T follicular helper cell (primary cell): ENCODE measurements at places on chromosomes 2 and 18.
A peak's percentile ranks its signal among the peaks of the same experiment; 100 is the strongest.

GRCh38 chr18:7609617-7610016 lies 42.5 kb downstream of the PTPRM start:
- no peak for DNase-seq

DNA sequence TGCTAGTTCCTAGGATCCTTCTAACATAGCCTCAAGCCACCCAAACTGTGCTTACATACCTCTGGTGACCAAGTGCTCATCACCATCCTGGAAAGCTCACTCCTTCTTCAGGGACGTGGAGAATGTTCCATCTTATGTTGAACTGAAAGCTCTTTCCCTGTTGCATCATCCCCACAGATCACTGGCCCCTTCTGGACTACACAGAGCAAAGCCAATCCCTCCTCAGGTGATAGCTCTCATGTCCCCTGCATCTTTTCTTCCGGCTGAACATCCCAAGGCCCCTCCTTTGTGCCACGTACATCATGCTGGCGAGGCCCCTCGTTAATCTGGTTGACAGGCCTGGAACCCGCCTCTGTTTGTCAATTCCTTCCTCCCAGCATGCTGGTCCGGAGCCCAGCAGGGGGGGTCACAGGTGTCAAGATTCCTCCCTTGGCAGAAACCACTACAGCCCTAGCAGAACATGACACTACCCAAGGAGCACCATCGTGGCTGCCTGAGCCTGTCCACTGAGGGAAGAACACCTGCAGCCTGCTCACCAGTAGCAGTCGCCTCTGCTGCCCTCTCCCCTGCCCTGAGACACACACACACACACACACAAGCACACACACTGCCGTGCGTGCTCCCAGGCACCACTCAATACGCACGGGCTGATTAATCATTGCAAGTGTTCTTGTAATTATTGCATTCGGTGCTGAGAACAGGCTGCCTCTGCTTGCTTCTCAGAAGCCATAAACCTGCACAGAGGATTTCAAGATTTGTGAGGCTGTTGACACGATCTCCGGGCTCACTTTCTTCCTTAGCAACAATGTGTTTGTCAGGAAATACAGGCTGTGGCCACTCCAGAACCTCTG lies 6.3 kb upstream of the KCNK3 start:
- no peak for DNase-seq

- DNase-seq, result no peak
Measured at GRCh38 chr2:53985646-53986045, 14.9 kb upstream of the PSME4 start.

- DNase-seq, result no peak
Measured at GRCh38 chr2:97011977-97012569, 25.7 kb upstream of the FAM178B start.

DNA sequence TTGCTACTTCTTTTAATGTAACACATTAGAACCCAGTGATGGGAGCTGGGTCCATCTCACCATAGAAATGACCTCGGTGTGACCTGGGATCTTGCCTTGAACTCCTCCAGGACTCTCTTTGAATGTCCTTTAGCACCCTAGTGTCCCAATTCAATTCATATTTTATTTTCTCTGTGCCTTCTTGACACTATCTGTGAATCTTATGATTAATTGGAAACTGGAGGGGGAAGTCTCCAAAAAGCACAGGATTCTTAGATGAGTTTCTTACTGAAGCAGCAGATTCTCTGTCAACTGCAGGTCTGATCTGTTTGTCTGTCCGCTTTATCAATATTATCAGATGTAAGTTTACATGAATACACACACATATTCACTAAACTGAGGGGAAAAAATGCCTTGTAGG lies 470 bp downstream of the DHRS9 start:
- no peak for DNase-seq

GRCh38 chr18:69758458-69758857 lies 189.2 kb downstream of the CD226 start:
- no peak for DNase-seq

GRCh38 chr2:38190542-38191218 lies 114.7 kb upstream of the CYP1B1 start:
- no peak for DNase-seq

DNA sequence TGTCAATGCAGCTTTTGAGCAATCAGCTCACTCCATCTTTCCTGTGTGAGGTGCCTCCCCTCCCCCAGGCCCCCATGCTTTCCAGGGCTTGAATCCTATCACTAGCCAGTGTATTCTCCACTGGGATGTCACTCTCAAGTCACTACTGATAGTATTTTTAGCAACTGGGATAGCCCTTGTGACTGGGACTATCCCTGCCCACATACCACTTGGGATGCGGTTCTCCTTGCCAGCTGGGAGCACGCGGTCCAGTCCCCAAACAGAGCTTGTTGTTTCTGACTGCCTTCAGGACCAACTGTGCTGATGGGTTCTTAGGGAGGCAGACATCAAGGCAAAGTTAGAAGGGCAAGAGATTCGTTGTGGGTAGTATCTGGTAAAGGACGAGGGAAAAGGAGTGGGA lies 134.9 kb downstream of the FAM161A start:
- DNase-seq, result no peak

- no peak for DNase-seq
Measured at GRCh38 chr18:77133835-77134496, 1.4 kb upstream of the MBP start.

- no peak for DNase-seq
Measured at GRCh38 chr2:179558010-179558934, 293.6 kb upstream of the SESTD1 start.

DNA sequence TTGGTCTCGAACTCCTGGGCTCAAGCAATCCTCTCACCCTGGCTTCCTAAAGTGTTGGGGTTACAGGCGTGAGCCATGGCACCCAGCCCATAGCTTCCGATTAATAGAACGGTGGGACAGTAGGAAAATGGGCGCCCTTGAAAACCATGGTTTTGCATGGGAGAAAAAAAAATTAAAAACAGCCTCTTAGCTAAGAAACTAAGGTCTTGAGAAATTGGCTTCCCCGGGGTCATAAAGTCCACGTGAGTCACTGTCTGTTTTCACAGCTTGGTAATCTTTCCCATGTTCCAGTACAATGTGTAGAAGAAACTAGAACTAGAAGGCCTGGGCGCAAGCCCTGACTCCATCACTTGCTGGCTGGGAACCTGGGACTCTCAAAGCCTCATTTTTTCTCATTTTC lies 20.7 kb downstream of the B3GNT2 start:
- DNase-seq, result no peak

DNA sequence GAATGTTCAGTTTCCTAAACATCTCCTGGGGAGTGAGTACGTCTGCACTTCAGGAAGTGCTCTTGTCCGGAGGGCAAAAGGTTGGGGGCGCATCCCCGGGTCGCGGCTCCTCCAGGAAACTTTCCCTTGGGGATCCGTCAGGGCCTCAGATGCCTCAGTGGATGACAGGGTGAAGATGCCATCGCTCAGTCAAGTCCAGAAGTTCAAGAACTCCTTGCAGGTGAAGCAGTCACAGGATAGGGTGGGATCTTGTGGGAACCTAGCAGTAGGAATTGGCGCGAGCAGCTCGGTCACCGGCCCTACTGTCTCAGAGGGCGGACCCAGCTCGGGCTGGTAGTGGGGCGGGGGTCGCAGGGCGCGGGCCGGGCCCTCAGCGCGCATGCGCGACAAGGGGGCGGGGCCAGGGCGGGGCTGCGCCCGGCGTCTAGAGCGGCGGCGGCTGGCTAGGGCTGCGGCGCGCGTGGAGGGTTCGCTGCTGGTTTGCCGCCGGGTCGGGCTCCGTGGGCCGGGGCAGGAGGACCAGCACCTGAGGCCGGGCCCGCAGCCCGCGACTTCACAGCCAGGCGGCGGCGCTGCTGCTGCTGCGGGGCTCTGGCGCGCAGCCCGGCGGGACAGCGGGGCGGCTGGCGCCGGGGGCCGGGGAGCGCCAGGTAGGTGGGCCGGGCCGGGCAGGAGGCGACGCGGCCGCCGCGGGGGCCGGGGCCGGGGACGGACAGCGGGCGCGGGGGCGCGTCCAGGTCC lies at the start of gene INPP4A:
INPP4A (plus strand) TSS at position 423 of the 741 bp plus-strand sequence. CDS start 75,191 bp downstream, outside the sequence.
- DNase-seq, result peak; percentile 68

DNA sequence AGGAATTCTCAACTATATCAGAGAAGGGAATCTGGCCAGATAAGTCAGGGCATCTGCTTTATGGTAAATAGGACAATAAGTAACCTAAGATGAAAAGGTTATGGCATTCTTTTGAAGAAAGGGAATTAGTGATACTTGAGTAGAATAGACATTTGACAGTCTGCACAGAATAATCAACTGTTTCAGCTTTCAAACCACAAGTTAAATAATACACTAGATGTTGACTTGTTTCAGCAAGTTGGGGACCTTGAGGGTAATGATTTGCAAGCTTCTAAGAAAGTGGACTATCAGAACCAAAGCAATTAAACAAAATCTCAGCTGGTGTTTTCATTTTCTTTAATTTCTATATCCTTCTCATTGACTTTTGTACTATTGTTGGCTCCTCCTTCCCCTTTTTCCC lies 54.5 kb downstream of the SLC39A10 start:
- DNase-seq, result no peak

- DNase-seq, result no peak
Measured at GRCh38 chr2:135899567-135899966, 23.3 kb upstream of the MCM6 start.

DNA sequence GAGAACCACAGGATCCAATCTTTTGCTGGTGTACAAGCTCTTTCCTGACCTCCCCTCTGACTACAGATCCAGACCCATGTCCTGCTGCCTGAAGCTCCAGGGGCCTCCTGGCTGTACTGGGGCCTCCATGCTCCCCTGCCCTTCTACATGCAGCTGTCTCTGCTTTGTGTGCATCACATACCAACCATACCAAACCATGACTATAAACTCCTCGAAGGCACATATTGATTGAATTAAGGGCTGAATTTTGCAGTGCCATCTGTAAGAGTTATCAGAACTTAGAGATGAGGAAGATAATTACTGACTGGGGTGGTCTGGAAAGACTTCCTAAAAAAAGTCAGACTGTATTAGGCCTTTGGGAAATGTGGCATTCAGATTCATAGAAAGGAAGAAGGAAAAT lies 139.9 kb upstream of the CXCR4 start:
- no peak for DNase-seq

DNA sequence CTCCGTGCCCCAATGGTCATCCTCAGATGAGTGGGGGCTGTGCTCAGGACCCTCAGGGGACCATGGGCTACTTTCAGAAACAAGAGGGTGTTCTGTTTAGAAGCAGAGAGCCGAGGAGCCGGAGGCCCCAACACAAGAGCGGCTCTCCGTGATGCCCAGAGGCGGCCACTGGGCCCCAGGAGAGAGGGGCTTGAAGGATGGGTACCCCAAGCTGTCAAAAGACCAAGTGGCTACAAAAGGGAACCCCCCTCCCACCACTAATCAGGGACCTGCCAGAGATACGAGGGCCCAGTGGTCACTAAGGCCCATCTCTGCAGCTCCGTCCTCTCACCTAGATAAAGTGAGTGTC lies 93.6 kb downstream of the HDAC4 start:
- DNase-seq, result no peak
